ENCODE measurements at places on chromosomes 7 and 10.

DNA sequence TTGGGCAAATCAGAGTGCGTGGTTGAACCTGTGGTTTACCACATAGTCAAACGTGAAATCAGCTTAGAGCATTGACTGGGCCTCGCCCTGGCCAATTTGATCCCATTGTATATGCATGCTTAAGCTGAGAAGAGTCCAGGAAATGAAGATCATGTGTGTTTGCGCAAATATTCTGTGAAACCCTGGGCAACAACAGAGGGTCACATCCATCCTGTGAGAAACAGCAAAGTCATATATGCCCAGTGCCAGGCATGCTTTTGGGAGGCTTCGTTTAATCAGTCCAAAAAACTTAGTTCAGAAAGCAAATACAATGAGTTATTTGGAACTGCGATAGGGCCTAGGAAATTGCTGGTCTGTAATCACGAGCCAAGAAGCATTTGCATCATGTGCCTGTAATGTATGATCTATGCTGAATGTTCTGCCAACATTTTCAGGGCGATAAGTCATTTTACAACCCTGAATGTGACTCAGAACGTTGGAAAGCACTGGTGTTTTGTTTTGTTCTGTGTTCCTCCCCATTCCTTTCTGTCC, 412.1 kb upstream of the CELF2 start:
- DNase-seq: peak; percentile 91

GRCh38 chr10:65742906-65743305, 1182.9 kb upstream of the LRRTM3 start:
- no peak for DNase-seq

- no peak for DNase-seq
Measured at GRCh38 chr7:66301737-66302136, 96.6 kb downstream of the TPST1 start.

- DNase-seq: no peak
Measured at GRCh38 chr7:86778271-86778670, 134.6 kb downstream of the GRM3 start.

DNA sequence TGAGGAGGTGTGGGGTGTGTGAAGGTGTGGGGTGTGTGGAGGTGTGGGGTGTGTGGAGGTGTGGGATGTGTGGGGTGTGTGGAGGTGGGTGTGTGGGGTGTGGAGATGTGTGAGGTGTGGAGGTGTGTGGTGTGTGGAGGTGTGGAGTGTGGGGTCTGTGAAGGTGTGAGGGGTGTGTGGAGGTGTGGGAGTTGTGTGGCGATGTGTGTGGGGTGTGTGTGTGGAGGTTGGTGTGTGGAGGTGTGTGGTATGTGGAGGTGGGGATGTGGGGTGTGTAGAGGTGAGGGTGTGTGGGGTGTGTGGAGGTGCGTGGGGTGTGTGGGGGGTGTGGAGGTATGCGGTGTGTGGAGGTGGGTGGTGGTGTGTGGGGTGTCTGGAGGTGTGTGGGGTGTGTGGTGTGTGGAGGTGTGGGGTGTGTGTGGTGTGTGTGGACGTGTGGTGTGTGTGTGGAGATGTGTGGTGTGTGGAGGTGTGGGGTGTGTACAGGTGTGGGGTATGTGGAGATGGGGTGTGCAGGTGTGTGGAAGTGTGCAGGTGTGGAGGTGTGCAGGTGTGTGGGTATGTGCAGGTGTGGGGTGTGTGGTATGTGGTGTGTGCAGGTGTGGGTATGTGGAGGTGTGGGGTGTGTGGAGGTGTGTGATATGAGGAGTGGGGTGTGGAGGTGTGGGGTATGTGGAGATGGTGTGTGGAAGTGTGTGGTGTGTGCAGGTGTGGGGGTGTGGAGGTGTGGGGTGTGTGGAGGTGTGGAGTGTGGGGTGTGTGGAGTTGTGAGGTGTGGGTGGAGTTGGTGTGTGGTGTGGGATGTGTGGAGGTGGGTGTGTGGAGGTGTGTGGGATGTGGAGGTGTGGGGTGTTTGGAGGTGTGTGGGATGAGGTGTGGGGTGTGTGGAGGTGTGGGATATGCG, 34.5 kb downstream of the SPDYE17 start:
- DNase-seq: no peak

DNA sequence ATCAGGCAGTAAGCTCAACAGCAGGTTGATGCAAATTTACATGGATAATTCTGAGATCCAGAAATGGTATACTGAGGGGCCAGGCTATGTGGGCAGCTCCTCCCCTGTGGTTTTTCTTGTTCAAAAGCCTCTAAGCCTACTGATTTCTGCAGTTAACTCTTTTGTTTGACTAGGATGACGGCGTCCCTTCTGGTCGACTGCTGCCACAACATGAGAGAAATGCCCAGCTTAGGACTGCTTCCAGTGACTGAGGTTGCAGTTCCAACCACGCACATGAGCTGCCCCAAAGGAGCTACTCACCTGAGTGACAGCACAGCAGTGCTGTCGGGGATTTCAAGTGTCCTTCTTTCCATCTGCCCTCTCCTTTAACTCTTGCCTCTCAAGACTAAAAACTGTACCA, 973.0 kb upstream of the GHITM start:
- no peak for DNase-seq

- DNase-seq: no peak
Measured at GRCh38 chr7:143906151-143906550, 4.2 kb upstream of the TCAF1 start.
